ENCODE measurements at places on chromosomes 6 and 20. TPM values are rescaled to one million over a fixed set of nuclear protein-coding genes. Genes with fewer than 3 reads are reported as not detected.

- DNase-seq = no peak
Measured at GRCh38 chr6:82045965-82046756, 201.4 kb downstream of the IBTK start.

- no peak for DNase-seq
Measured at GRCh38 chr20:10626896-10627295, 46.9 kb downstream of the JAG1 start.

DNA sequence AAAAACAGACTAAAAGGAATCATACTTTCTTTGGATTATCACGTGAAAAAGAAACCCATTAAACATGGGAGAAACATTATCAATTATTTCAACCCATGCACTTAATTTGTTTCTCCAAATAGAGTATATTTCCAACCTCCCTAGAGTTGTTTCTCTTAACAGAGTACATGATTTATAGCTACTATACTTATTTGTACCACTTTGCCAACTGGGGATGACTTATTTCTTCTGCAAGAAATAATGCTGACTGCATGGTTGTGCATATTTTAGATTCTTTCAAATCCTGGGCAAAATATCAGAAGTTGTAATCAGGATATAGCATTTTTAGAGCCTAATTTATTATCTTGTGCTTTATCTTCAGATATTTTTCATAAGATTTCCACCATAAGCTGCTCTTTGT lies 629.1 kb upstream of the EYS start:
- no peak for DNase-seq

HRH3 gene
- total RNA-seq = not detected

Measured in colonic mucosa (tissue), 4 donors.